ENCODE measurements at places on chromosomes 4 and X.

DNA sequence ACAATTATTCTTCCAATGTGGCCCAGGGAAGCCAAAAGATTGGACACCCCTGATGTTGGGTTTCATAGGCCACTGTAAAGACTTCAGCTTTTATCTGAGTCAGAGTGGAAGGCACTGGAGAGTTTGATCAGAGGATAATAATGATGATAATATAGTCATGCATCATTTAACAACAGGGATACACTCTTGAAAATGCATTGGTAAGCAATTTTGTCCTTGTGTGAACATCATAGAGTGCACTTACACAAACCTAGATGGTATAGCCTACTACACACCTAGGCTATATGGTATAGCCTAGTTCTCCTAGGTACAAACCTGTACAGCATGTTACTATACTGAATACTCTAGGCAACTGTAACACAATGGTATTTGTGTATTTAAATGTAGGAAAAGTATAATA, 70.5 kb downstream of the COQ2 start:
- no peak for DNase-seq

DNA sequence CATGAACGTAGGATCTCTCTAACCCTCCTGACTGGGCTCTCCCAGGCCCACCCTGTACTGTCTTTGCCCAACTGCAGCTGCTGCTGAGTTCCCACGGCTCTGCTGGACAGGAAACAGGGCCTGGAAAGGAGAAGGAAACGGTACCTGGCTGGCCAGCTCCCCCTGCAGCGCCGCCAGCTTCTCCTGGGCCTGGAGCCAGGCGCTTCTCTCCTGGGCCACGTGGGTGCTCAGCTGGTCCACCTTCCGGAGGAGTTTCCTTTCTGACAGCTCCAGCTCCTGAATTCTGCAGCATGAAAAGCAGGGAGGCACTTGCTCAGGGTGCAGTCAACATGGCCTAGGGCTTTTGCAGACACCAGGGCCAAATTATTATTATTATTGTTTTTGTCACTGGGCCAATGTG, 6.5 kb downstream of the C4orf50 start:
- DNase-seq, result no peak

DNA sequence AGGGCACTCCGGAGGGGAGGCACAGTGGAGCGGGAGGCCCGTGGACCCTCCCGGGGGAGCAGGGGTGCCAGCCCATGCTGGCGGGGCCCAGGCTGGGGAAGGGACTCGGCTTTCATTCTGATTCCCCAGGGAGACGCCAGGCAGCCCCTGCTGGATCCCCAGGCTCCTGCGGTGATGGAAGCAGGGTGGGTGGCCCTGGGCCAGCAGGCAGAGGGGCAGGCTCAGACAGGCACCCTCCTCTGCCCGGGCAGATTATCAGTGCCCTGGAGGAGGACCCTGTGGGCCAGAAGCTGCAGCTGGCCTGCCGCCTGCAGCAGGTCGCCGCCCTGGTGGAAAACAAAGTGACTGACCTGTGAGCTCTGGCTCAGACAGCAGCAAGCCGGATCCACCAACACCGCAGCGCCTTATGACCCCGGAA, 2.1 kb upstream of the SRPK3 start:
- peak; percentile 21 for DNase-seq

- DNase-seq, result no peak
Measured at GRCh38 chrX:2828344-2828958, at the start of gene GYG2. Gene GYG2 (plus strand): TSS chrX:2828930. CDS start chrX:2830189, 1,259 bp downstream.

DNA sequence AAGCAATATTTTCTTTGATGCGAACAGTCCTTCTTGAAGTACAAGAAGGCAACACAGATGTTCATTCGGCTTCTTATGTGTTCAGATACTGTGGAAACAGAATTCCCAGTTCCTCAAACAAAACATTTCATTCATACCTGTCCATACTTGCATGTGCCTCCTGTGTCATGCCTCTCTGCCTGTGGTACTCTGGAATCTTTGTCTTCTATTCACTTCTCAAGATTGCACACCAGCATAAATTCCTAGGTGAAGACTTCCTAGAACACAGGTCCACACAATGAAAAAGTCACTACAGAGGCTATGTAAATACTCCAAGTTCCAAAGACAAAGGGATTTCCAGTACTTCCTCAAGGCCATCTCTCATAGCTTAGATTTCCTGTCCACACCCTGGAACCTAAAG, 367.2 kb downstream of the AFF2 start:
- DNase-seq, result no peak

DNA sequence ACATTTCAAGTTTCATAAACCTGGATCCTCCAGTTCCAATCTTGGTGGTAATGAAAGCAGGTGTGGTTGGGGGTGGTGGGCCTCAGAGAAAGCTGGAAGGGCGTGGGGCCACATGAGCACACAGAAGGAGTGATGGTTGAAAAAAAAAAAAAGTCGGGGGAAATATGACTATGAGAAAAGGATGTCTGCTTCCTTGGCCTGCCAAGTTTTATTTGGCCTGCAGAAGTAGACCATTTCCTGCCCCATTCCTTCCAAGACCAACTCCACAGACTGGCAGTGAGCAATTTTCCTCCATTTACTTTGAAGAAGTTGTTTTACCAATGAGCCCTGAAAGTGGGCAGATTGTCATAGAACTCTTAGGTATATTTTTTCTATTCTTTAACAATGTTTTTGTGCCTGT, 43.3 kb downstream of the LNX1 start:
- DNase-seq, result no peak

DNA sequence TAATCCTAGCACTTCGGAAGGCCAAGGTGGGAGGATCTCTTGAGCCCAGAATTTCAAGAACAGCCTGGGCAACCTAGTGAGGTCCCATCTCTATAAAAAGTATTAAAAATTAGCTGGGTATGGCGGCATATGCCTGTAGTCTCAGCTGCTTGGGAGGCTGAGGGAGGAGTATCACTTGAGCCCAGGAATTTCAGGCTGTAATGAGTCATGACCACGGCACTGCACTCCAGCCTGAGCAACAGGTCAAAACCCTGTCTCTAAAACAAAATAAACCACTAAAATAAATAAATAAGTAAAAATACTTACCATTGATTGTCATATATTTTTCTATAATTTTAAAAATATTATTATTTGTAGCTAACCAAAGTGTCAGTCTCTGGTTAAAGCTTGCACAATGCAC, 315.6 kb upstream of the SMIM31 start:
- DNase-seq, result no peak

- no peak for DNase-seq
Measured at GRCh38 chrX:42992199-42992943, 214.4 kb upstream of the PPP1R2C start.

GRCh38 chr4:161393602-161394001, 770.2 kb downstream of the FSTL5 start:
- no peak for DNase-seq

DNA sequence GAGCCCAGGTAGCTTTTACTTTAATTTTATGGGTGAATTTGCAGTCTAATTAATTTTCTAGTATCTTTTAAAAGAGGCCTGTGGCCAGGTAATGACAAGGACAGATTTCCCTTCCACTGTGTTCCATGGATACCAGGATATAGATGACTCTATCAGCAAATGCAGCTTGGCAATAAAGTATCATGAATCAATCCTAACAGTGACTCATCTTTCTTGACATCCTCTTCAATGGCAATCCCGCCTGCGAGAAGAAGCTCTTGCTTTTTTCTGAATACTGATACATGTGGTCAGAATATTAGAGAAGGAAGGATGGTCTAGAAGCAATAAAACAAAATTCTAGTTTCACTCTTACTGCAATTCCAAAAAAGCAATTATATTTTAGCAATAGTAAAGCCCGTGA, 267.8 kb downstream of the DTHD1 start:
- no peak for DNase-seq

DNA sequence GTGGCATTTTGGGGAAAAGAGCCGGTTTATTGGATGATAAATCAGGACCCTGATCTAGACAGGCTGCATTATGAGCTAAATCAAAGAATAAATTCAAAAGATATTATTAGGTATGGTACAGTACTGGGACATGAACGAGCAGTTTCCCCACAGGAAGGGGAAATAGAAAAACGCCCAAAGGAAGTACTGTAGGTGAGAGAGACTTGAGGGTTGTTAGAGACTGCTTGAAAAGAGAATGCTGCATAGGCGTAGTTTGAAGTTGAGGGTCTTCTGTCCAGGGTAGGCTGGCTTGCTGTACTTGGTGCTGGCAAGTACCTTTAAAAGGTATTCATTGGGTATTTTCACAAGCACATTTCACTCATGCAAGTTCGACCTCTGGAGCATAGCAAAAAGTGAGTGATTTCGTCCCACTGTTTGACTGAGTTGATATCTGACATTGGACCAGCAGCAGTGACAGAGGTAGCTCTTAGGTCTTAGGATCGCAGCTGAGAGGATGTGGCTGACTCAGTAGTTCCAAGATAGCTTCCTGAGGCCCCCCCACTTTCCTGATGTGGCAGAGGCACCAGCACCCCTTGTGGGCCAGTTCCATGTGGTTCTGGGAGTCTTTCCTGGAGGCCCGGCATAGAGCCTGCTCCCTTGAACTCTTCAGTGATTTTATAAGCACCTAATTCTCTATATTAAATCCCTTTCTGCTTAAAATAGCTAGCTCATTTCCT, 64.3 kb downstream of the TMEM131L start:
- DNase-seq, result no peak

GRCh38 chr4:81905971-81906370, 434.3 kb upstream of the RASGEF1B start:
- no peak for DNase-seq

DNA sequence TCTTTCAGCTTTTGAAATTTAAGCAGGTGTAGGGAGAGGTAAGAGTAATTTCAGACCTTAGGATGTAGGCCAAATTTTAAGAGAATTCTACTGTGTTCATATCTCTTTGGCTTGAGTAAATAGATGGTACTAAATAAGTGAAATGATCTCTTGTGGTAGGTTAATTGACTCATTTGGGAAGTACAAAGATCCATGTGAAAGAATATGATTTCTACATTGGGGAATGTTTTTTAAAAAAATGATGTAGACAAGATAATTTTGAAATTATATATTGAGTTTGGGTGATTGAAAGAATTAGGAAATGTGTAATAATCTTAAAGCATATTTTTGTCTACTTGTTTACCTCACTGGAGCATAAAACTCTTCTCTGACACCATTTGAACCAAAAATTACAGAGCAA, 35.6 kb downstream of the RAPGEF2 start:
- no peak for DNase-seq

DNA sequence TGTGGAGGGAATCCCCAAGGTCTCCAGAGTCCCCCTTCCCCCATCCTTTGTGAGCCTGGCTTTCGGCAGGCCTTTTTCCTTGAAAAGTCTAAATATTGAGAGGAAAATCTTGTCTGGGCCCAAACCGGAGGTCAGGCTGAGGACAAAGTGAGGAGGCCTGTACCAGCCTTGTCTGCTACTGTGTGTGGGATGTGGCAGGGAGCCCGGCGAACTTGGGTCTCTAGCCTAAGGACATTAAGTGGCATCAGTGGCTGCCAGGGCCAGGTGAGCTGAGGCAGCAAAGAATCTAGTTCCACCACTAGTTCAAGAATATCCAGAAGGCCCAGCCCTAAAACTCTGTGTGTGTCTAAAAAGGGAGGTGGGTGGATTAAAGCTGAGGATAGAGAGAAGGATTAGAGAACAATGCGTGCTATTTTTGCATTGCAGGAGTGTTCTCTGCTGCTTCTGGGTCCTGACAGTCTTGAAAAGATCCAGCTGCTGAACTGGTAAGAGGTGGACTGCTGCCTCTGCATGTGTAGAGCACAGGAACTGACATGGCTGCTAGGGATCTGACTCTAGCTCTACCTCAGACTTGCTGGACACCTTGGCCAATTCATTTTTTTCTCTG, 1.2 kb upstream of the AMER1 start:
- DNase-seq, result no peak

- peak; percentile 86 for DNase-seq
Measured at GRCh38 chr4:3047464-3048286, 26.7 kb downstream of the HTT-AS start.

- DNase-seq, result no peak
Measured at GRCh38 chrX:140664939-140665338, 44.6 kb upstream of the LINC00632 start.

DNA sequence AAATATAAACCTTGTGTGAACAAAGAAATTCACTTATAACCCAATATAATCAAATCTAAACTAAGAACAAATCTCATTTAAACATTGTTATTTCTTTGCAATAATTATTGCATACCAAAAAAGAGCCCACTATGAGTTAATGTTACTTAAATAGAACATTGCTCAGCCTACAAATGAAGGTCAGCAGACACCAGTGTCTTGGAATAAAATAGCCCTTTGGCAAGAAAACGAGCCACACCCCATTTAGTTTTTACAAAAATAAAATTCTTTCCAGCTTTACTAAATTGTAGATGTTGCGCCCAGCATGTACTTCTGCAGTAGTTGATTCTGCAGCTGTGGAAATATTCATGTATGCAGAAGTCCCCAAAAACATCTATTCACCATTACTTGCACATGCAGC, 12.2 kb downstream of the PLS3 start:
- DNase-seq, result no peak
